ENCODE measurements at places on chromosomes 16 and 17.

- DNase-seq, result no peak
Measured at GRCh38 chr16:89489898-89490438, 393 bp downstream of the ANKRD11 start.

DNA sequence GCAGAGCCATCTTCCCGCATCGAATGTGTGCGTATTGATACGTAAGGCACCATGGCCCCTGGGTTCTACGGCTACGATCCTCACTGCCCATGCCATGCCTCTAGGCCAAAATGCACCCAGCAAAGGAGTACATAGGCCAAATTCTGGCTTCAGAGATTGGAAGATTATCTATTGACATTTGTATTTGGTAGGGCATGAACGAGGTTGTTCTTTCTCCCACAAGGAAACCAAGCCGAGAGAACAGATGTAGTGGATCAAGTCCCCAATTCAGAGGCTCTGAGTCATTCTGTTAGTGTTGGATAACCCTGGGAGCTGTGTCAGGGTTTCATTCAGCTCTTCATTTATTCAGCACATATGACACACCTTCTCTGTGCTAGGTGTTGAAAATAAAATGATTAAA, 36.5 kb downstream of the HOXB1 start:
- no peak for DNase-seq

DNA sequence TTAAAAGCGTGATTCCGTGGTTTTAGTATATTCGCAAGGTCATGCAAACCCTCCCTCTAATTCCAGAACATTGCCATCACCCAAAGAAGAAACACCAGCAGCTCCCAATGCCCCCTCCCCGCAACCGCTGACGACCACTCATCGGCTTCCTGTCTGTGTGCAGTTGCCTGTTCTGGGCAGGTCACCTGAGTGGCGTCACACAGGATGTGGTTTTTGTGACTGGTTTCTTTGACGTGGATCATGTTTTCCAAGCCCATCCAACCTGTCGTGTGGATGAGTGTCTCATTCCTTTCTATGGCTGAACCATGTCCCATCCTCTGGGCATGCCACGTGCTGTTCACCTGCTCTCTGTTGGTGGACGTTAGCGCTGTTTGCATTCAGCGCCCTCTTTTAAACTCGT, 8.2 kb upstream of the ATP2C2 start:
- no peak for DNase-seq

GRCh38 chr17:57481910-57482391, 225.6 kb downstream of the MSI2 start:
- DNase-seq, result no peak

DNA sequence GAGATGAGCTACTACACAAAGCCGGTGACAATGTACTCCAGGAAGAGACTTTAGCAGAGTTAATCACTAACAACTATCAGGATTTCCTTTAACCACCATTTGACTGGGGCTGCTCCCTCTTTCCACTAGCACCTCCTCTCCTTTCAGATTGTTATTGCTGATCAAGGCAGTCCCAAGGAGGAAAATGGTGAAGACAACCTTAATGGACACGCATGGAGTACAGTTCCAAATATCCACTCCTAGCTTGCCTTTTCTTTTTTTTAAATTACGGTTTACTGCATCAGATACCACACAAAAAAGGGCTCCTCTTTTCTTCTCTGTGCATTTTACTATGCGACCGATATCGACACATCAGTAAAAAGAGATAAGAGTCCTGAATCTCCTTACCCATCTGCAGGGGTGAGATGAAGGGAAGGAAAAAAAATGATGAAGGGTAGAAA, 30.9 kb downstream of the FAM222B start:
- DNase-seq, result no peak

DNA sequence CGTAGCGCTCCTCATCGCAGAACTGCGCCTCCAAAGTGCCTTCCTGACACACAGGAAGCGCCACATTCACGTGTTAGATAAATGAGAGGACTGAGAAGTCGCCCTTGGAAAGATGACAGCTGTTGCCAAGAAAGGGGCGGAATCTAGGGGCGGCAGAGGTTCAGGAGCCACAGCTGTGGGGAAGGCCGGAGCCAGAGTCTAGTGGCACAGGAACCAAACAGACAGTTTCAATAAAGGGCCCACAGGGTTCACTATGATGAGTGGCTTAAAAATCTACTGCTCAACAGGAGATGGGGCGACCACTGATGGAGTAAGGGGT, 4.7 kb downstream of the FLCN start:
- DNase-seq, result no peak

- DNase-seq, result no peak
Measured at GRCh38 chr17:77150196-77150595, 9.4 kb downstream of the SEC14L1 start.

GRCh38 chr17:8151120-8151640, 1.0 kb downstream of the PER1 start:
- peak; percentile 87 for DNase-seq

DNA sequence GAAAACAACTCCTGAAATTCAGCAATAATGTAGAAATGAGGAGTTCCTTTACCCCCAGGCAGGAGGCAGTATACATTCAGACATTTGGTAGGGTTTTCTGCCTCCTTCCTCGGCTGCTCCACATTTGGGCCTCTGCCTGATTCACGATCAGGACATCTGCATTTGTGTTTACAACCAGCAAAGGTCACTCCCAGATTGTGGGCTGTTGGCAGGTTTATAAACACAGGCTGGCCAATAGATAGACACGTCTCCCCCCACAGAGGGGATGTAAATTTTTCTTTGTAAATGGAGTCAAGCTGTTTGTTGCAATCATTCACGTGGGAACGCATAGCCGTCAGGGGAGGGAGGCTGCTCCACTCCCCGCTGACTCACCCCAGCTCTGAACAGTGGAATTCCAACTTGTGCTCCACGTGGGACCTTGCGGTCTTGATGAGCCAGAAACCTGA, 252.1 kb upstream of the N4BP1 start:
- peak; percentile 45 for DNase-seq

GRCh38 chr16:24036614-24037013, 200.8 kb downstream of the PRKCB start:
- peak; percentile 55 for DNase-seq

- no peak for DNase-seq
Measured at GRCh38 chr17:81529437-81529803, 1.2 kb downstream of the FSCN2 start.

- no peak for DNase-seq
Measured at GRCh38 chr17:78237401-78238012, 6.1 kb downstream of the TMEM235 start.

- no peak for DNase-seq
Measured at GRCh38 chr17:6254036-6254435, 180.9 kb downstream of the AIPL1 start.

GRCh38 chr17:51362811-51363585, 102.7 kb downstream of the UTP18 start:
- DNase-seq, result no peak

GRCh38 chr17:82985973-82986372, 93.4 kb upstream of the METRNL start:
- peak; percentile 71 for DNase-seq
